Stimulated activated CD4-positive, alpha-beta T cell treated with anti-CD3 and anti-CD28 coated beads, Interleukin-4, amount 100 ng/mL, for 1 hour (primary cell): ENCODE measurements at places on chromosomes 2 and 18.

DNA sequence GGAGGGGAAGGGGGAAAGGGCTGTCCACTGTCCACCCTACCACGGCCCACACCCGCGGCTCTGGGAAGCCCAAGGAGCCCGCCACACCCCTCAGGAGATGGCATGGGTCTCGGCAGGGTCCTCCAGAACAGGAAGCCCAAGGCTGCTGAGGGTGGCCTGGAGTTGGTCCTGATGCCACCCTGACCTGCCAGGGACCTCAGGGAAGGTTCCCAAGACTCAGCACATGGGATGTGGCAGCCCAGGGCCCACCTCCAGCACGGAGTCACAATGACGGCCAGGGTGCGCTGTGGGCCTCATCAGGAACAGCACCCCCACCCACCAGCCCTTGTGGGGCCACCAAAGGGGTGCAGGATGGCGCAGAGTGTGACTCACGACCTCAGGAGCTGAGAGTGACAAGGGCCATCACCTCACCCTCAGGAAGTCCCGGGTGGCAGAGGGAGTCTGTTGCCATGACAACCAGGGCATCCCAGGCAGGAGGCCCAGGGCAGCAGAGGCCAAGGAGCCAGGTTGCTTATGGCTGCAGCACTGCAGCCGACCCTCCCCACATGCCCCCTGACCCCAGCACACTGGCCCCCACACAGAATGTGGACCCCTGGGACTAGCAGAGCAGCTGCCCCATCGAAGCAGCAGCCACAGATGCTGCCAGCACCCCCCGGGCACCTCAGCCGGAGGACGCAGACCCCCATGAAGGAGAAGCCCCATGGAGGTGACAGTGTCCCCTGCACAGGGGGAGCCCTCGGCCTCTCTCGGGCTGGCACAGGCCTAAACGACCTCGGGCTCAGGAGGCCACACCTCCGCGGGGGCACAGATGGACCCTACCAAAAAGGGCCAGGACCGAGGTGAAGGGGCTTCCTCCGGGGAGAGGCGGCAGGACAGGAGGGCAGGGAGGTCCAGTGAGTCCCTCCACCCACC lies 34.3 kb downstream of the KIF1A start:
- DNase-seq: no peak

- DNase-seq: no peak
Observed at GRCh38 chr18:10015941-10016819, 102.4 kb downstream of the VAPA start.

GRCh38 chr2:74696829-74697228 lies 42.8 kb downstream of the SEMA4F start:
- no peak for DNase-seq

DNA sequence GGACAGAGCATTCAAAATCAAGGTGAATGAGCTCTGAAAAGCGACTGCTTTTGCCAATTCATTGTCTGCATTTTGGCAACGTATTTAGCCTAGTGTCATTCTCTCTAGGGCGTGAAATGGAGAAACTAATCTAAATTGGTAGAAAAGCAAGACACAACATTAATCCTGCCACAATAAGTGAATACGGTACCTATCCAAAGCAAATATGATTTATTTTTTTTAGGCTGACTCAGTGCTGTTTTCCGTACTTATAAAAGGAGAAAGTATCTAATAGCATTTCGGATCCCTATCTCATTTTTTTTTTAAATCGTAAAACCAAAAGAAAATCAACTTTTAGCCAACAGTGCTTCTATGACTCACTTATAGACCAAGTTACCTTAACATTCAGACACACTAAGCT lies 672.5 kb downstream of the LRP1B start:
- no peak for DNase-seq

- no peak for DNase-seq
Observed at GRCh38 chr2:136121204-136121910, 3.4 kb upstream of the CXCR4 start.

GRCh38 chr2:231931481-231931915 lies 5.3 kb upstream of the NPPC start:
- DNase-seq: no peak

- DNase-seq: no peak
Observed at GRCh38 chr2:183040604-183041003, 2.3 kb upstream of the NCKAP1 start.

- DNase-seq: no peak
Observed at GRCh38 chr18:24741965-24742724, 281.7 kb downstream of the HRH4 start.

- no peak for DNase-seq
Observed at GRCh38 chr2:231680285-231680991, 27.9 kb upstream of the PTMA start.

DNA sequence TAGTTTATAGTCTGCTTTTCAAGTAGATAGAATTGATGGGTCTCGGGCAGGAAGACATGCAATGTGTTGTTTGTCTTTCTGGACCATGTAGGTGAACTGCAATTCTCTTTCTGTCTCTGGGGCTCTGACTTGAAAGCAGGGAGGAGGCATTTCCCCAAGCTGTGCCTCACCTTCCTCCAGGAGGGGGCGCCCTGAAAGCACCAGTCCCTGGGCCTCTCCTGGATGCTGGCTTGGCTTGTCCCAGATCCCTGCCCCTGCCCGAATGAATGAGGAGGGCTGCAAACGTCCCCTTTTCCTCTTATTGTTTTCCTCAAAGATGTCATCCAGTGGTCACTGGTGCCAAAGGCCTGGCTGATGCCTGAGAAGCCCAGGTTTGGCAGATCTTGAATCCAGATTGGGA lies 270.6 kb downstream of the CELF4 start:
- DNase-seq: no peak

DNA sequence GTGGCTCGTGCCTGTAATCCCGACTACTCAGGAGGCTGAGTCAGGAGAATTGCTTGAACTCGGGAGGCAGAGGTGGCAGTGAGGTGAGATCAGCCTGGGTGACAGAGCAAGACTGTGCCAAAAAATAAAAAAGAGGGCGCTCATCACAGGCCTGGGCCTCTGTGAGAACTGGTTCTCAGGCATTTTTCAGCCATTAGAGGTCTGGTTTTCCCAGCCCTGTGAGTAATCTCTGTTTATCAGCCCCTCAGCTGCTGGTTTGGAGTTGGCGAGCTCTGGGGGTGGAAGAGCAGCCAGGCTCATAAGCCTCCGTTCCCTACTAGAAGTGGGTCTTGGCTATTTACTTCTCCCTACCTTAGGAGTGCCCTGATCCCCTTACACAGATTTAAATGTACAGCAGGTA lies 53.1 kb downstream of the CHRNA1 start:
- DNase-seq: no peak

DNA sequence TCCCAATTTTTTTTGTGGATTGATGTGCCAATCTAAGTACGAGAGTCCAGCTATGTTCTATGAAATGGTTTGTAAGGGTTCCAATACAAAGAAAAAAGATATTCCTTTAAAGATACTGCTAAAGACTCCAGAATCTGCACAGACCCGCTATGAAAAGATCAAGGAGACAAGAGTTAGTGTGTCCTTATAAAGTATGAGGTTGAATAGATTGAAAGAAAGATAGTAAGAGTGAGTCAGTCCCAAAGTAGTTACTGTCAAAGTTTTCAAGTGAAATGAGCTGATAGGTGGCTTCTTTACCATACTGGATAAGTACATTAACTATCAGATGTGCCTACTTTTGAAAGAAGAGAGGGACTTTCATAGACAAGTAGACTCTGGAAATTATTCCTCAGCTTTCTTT lies 17.9 kb upstream of the EHBP1 start:
- no peak for DNase-seq

DNA sequence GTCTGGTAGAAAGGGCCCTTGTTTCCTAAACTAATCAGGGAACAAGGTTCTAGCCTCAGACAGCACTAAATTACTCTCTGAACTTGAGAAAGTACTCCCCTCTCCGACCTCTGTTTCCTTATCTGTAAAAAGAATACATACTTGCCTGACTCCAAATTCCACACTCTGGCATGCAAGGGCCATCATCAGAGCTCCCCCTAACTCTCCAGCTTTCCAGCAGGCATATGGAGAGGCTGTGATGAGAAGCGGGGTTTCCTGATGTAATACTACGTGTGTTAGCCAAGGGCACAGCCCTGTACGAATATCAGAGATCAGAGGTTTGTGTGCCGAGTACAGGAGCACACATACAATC lies 1.8 kb upstream of the EVA1A start:
- DNase-seq: no peak

DNA sequence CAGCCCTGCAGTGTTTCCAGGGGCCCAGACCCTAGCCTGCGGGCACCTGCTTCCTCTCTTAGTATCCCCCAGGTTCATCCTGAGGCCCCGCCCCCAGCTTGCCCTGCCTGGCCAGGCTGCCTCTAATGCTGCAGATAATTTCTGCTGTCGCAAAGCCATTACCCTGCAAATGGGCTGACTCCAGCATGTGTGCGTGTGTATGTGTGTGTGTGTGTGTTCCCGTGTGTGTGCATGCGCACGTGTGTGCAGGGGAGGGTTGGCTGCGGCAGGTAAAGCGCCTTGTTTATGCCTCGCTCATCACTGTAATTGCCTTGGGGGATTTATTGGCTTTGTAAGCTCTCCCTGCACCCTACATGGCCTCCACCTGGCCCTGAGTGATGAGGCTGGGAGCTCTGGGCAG lies 7.6 kb upstream of the PRSS56 start:
- no peak for DNase-seq

- peak; percentile 36 for DNase-seq
Observed at GRCh38 chr18:9095297-9096006, 7.0 kb upstream of the NDUFV2 start.

GRCh38 chr2:75516378-75517360 lies 44.1 kb downstream of the EVA1A start:
- no peak for DNase-seq

- no peak for DNase-seq
Observed at GRCh38 chr2:39033980-39034379, 86.9 kb downstream of the SOS1 start.

DNA sequence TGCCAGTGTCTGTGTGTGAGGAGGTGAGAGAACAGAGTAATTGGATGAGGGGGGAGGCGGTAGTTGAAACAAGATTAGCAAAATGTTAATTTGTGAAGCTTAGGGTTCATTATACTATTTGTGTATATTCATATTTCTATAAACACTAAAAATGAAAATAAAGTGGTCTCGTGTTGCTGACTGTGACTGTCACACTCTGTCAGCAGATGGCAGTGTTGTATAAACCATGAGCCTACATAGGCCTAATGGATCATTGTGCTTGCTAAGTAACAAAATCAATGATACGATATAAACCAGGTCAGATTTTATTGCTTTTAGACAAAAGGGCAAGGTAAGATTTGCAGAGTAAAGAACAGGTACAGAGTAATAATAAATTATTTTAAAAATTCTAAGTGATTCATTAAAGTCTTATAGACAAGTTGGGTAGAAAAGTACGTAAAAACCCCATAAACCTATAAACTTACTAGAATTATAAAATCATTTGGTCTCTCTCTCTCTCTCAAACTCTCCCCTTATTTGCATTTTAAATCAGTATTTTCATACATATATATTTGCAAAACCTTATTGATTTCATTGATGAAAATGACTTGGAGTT lies 182.7 kb downstream of the RPIA start:
- DNase-seq: peak; percentile 18

GRCh38 chr2:123098619-123099018 lies 926.5 kb upstream of the CNTNAP5 start:
- DNase-seq: no peak

DNA sequence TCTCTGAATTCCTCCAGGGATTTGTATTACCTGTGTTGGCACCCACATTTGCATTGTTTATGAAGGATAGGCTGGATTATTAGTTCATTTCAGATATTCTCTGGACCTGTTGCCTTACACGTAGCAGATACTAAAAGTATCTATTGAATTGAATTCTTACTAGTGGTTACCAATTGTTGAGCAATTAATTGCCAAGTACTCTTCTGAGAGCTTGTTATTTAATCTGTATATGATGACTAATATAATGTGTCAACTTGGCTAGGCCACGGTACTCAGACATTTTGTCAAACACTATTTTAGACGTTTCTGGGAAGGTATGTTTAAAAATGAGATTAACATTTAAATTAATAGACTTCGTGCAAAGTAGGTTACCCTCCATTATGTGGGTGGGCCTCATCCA lies 2.5 kb upstream of the SPP2 start:
- no peak for DNase-seq

GRCh38 chr2:42098571-42099437 lies 51.0 kb downstream of the PKDCC start:
- DNase-seq: no peak

- DNase-seq: no peak
Observed at GRCh38 chr2:19540739-19541525, 182.5 kb upstream of the OSR1 start.

- DNase-seq: no peak
Observed at GRCh38 chr18:41666231-41666630, 288.8 kb upstream of the PIK3C3 start.

DNA sequence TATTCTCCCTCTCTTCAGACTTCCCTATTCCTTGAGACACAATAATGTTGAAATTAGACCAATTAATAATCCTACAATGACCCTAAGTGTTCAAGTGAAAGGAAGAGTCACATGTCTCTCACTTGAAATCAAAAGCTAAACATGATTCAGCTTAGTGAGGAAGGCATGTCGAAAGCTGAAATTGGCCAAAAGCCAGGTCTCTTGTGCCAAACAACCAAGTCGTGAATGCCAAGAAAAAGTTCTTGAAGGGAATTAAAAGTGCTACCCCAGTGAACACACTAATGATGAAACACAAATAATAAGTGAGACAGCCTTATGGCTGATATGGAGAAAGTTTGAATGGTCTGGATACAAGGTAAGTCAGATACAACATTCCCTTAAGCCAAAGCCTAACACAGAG lies 115.4 kb downstream of the PXDN start:
- DNase-seq: no peak

DNA sequence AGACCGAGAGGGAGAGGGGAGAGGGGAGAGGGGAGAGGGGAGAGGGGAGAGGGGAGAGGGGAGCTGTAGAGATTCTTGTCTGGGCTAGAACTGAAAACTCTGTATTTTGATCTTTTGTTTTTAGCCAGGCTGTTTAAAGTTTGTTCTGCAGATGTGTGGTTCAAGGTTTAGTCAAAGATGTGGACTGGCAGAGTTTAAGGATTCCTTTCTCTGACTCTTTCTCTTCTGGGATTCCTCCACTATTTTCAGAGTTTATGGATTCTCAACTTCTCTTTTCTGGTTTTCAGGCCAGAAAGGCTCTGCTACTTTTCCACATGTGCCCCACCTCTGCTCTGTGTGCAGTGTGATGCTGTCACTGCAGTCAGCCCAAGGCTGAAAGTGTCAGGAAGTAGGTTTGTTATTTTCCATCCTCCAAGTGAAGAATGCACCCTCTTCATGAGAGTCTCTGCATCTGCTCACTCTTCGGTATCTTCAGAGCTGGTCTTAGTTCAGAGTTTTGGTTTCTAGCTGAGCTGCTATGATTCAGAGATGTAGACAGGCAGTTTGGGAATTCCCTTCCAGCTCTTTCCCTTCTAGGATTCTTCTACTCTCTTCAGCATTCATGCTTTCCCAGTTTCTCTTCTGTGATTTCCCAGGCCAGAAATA lies 130.9 kb upstream of the SMAD7 start:
- no peak for DNase-seq

GRCh38 chr2:85771486-85771885 lies 17.7 kb downstream of the ATOH8 start:
- no peak for DNase-seq

DNA sequence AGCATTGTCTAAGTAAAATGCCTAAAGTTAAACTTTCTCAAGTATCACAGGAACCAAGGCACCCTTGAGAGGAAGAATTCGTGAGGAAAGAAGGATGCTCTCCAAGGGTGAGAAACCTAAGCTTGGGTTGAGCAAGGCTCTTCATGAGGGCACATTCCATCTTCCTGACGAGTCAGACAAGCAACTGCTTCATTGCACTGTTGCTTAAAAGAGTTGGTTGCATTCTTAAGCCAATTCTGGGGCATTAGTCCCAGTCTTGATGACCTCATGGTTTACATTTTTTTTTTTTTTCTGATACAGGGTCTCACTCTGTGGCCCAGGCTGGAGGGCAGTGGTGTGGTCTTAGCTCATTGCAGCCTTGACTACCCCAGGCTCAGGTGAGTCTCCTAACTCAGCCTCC lies 237.5 kb downstream of the ACTR3 start:
- DNase-seq: no peak
